ENCODE measurements at places on chromosomes 2 and 18. TPM values are rescaled to one million over a fixed set of nuclear protein-coding genes. Genes with fewer than 3 reads are reported as not detected.

Gene ACOXL
- 1.0 TPM for total RNA-seq

Gene EMX1
- total RNA-seq, result 0.09 TPM

Gene RAMP1
- 17.6 TPM for total RNA-seq

Gene KIF5C
- 16.9 TPM for total RNA-seq

Gene SERPINB11
- not detected for total RNA-seq

Gene IL1RL2
- total RNA-seq, result 0.09 TPM

DNA sequence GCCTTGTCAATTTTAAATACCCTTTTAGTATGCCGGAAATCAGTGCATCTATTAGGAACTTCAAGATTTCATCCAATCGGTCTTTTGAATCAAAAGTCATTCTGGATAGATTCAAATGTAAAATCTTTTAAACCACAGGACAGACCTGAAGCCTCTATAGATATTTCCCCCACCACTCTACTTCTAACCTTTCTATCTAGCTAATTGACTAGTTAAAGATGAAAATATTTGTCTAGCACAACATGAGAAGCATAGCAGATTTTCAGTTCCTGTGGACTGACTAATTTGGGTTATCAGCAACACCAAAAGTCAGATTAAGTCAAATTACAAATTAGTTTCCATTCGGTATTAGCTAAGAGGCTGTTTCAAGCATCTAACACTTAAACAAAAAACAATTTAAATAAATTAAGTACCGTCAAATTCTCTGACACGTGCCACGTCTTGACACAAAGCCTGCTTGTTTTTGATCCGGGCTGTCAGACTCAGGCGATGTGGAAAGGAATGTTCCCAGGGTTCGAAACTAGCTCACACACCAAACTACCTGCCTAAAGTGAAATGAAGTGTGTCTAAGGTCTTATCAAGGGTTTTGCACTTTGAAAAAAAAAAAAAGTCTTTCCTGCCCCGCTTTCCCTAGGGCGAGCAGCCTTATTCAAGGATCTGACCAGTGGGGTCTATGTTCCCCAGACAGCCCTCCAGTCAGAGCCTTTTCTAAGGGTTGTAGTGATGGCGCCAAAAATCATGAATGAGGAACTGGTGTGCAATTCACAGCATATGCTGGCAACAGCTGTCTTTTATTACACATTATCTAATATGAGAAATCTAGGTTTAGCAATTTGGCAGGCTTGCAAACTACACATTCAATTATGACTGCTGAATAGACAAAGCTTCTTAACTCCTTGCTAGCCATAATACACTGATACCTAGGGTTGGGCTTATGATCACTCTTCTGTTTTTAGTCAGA, 4.7 kb downstream of the CYTIP start:
- peak; percentile 81 for DNase-seq

GRCh38 chr2:131413148-131413747, 49.3 kb upstream of the RAB6D start:
- peak; percentile 82 for DNase-seq

DNA sequence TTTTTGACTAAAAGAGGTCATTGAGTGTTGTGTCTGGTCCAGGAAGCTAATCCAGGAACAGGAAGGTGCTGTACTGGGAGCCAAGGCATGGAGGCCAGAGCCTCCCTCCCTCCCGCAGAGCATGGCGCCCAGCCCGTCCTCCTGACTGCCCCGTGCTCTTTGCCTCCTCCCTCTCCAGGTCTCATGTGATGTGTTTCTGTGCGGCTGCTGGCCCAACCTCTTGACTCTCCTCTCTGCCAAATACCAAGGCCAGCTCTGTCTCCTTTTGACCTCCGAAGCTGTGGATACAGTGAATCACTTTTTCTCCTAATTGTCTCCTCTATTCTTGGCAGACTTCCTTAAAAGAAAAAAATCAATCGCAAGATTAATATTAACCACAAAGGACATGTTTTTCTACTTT, 284.1 kb downstream of the PHLPP1 start:
- DNase-seq, result no peak

DNA sequence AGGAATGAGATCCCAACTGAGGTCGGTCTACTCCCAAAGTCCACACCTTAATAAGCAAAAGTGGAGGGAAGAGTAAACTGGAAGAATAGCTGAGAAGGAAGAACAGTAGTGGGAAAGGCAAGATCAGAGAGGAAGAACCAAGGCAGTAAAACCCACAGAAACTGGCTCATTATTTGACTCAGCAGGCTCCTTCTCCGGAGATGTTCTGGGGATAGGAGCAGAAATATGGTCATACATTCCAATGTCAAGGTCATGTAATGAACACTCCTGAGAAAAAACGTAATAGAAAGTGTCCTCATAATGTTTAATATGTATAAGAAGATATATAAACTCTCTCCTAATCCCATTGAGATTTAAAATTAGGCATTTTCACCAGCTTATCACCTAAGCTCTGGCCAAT, 39.5 kb downstream of the STK39 start:
- no peak for DNase-seq

- DNase-seq, result no peak
Measured at GRCh38 chr18:36112302-36112701, 16.8 kb downstream of the SLC39A6 start.

DNA sequence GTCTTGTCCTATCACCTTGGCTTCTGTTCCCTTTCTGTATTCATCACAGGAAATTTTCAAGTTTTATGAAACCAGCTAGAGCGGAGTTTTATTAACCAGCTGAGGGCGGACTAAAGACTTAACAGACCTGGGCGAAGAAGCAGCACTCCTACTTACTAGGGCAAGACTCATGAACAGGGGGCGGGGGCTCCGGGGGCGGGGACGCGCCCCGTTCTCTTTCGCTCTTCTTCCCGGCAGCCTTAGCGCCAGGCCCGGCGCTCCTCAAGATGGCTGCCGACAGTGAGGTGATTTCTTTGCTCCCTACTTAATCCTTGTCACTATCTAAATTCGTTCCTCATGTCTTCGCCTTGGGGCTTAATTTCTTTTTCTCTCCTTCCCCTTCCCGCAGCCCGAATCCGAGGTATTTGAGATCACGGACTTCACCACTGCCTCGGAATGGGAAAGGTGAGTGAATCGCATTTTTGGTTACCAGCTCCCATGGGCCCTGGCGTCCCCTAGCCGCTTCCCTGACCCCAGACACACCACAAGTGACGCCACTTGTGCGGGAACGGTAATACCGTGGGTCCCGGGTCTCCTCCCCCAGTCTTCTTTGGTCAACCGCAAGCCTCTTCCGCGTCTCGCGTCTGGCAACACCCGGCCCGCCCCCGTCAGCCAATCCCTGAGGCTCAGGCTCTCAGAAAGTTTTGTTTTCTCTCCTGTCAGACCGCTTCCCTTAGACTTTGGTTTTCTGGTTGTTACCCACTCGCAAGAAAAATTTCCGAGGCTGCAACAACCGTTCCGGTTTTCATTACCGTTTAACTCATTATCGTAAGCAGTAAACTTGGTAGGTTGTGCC, at the start of gene RAB3GAP1:
Gene RAB3GAP1 (plus strand): TSS at position 251 of the 835 bp plus-strand sequence. CDS start 16 bp downstream, at position 267.
- peak; percentile 98 for DNase-seq

DNA sequence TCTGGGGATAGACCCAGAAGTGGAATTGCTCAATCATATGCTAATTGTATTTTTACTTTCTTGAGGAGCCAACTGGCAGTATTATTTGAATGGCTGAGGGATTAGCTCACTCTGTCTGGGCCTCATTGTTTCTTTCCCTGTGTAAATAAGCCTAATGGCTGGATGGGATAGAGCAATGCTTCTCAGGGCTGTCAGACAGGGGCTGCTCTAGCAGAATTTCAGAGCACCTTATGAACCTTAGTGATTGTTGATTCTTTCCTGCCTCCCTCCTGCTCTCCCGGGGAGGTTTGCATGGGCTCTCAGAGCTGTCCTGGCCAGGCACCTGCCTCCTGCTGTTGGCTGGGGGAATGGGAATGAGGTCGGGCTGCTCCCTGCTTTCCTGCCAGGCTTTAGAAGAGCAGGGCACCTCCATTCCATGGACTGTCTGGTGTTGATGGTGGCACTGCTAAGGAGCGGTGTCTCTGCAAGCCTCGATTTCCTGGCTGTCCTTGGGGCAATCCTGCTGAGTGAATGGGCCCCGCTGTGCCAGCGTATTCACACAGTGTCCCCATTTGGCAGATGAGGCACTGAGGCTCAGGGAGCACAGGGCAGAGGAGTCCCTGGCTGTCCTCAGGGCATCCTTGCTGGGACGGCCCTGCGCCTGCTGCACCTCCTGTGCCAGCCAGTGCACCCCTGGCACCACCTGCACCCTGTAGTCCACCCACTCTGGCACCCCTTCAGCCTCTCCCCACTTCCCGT, 468.2 kb upstream of the HS6ST1 start:
- DNase-seq, result no peak

DNA sequence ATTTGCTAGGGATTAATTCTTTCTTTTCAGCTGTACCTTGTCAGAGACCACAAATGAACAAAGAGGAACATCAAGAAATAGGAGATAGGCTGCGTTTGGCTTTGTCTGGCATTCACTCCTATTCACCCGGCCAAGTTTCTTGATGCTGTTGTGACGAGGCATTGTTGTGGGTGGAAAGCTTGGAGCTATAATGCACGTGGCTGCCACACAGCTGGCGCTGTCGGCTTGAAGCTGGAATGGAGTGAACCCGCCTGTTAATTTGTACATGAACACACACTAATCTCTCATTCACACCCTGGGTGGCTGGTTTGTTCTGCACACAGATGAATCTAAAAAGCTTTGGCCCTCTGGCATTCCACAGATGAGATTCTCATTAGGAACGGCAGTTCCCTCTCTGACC, 274.9 kb upstream of the GYPC start:
- DNase-seq, result no peak

DNA sequence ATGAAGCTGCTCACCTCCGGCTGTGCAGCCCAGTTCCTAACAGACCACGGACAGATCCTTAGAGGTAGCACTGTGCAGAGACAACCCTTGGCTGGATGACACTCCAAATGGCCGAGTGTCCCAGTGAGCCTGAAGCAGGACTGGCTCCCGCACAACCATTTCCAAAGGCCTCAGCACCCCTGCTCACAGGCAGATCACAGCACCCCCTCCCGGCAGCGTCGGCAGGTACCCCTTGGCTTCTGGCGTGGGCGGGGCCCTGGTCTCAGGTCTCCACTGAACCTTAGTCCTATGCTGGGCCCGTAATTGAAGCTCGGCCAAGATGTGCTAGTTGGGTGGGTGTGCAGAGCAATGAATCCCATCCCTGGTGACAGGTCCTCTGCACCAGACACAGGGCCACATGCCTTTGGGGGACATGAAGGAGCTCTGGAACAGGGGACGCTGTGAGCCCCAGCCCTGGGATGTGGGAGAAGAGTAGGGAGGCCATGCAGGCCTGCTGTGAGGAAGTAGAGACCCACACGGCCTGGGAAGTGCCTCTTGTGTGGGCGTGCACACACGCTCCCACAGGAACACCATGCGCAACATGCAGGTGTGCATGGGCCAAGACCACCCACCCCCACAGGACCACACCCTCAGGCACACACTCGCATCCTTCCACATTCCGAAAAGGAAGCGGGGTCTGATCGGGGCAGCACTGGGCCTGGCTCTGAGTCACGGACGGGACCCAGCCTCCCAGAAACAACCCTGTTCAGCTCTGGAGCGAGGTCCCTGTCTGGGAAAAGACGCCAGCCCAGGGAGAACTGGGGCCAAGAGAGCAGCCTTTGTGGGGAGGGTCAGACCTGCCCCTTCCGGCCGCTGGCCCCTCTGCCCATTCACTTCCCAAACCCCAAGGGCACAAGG, 2.8 kb downstream of the DUSP2 start:
- DNase-seq, result peak; percentile 82

- DNase-seq, result peak; percentile 25
Measured at GRCh38 chr2:105194022-105194675, 47.4 kb upstream of the GPR45 start.

- DNase-seq, result no peak
Measured at GRCh38 chr2:221641181-221641871, 69.2 kb upstream of the EPHA4 start.

DNA sequence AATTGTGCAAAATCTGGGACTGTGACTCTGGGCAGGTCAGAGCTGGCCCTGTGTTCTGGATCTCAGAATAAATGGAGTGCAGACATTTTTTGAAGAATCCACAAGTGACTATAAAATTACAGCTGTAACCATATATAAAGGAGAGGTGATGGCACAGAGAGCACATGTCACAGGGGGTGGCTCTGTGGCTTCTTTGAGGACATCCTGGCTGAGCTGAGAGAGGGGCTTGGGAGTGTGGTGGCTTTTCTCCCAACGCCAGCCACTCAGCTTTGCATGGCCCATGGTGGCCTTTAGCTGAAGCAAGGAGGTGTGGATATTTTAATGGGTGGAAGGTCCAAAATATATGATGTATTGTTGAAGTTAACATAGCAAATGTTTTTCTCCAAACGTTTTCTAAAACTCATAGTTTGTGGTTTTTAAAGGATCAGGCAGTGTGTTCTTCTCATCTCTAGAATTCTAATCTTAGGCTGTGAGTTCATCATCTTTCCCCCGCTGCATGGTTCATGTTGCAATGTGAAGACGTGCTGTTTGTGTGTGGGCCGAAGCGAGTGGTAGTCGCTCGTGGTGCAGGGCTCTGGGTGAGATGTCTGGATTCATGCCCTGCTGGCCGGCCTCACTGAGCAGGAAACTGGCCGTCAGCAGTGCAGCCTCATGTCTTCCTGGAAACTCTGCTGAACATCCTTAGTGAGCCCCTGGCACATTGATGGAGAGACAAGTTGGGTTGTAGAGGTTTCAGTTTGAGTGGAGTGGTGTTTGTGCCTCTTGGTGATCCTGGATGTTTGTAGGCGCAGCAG, 109.9 kb downstream of the ZNF236 start:
- no peak for DNase-seq

DNA sequence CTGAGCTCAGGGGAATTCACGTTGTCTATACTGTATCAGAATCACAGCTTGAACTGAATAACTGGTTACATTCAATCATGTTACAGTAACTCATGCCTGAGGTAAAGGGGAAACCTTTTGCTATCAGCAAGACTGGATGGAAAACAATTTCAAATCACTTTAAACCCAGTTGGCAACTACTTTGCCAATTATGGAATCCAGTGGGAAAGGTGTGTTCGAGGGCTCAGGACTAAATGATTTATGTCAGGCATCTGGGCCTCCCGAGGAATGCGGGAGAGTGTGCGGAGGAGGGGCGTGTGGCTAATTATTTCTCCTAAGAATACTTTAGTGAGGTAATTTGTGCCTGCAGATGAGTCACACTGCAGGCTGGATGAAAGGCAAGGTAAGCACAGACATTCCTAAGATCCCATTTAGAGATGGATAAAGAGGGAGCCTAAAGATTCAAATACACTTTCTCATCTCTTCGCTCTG, 100.1 kb downstream of the HRH4 start:
- DNase-seq, result no peak

- no peak for DNase-seq
Measured at GRCh38 chr2:128310094-128310716, 8.5 kb downstream of the HS6ST1 start.

DNA sequence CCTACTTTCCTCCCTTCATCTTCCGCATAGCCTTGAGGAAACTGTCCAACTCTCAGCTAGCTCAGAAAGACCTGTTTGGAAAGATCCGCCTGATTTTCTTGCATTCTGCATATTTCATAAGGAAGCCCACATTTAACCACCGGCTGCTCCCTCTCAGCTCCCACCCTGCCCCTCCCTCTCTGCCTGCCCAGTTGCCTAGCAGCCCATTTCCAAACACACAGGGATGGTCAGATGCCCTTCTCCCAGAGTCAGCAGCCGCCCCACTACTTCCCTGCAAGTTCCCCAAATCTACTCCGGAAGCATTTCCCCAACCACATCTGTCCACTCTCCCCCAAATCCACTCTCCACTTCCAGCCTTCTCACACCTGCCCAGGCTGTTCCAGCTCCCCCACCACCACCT, 96.0 kb downstream of the TNS1 start:
- no peak for DNase-seq

Measured in activated CD4-positive, alpha-beta T cell treated with anti-CD3 and anti-CD28 coated beads, Interleukin-2, amount 10 ng/mL, durations not matched to agents 24 days and 14 days (primary cell).